Anterior cingulate cortex (tissue), 58 donors: ENCODE measurements at places on chromosomes 2 and 18.
A peak's percentile ranks its signal among the peaks of the same experiment; 100 is the strongest.

- no peak for DNase-seq
Observed at GRCh38 chr2:241248897-241249296, 60.4 kb downstream of the ANO7 start.

DNA sequence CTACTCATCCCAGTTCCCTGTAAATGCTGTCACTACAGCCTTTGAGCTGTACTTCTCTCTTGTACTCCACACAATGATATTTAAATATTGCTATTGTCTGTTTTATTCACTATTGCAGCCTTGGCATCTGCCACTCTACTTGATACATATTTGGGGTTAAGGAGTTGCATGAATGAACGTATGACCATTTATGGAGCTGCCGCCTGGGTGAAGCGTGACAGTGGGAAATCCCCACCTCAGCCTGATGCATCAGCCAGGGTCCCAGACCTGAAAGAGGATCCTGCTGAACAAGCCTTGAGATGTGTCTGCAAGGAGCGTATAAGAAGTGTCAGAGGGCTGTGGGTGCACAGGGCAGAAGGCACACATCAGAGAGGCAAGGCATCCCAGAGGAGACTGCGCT lies 39.1 kb downstream of the MRPL35 start:
- DNase-seq: no peak

GRCh38 chr2:88090446-88091283 lies 23.0 kb downstream of the SMYD1 start:
- peak; percentile 51 for DNase-seq

GRCh38 chr2:40094451-40094850 lies 315.4 kb upstream of the THUMPD2 start:
- DNase-seq: no peak

DNA sequence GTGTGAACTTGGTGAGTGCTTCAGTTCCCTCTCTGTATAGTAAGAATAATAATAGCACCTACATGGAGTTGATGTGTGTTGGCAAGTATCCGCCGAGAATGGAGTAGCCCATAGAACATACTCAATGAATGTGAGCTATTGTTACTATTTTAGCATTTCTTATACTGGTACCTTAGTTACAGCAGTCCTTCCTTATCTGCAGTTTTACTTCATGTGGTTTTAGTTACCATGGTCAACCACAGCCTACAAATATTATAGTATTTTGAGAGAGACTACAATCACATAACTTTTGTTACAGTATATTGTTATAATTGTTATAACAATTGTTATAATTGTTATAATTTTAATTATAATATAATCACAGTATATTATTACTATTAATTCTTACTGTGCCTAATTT lies 152.5 kb upstream of the RASGRP3 start:
- no peak for DNase-seq

GRCh38 chr2:105578166-105578565 lies 166.5 kb upstream of the NCK2 start:
- DNase-seq: no peak

DNA sequence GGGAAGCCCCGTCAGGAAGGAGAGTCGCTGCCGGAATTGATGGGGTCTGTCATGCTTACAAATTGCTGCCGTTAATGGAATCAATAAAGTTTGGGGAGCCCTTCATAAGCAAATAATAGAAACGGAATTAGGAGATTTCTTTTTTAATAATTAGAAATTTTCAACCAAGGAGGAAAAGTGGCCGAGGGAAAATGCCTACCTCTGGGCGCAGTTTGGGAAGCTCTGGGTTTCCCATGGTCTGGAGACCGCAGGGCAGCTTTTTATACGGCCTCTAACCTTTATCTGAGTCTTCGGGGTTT lies 1.3 kb downstream of the EVX2 start:
- no peak for DNase-seq

DNA sequence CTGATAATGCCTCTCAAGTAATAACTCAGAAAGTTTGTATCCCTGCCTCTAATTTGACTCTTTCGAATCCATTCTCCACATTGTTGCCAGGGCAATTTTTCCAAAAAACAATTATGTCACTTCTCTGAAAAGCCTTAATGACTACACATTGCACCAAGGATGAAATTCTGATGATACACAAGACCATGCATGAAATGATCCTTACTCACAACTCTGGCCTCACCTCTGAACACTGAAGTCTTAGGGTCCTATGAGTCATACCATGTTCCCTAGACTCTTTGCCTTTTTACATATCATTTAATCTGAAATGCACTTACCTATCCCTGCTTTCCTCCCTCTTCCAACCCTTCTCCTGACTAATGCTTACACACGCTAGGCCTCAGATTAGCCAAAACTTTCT lies 51.0 kb downstream of the WDPCP start:
- DNase-seq: no peak

DNA sequence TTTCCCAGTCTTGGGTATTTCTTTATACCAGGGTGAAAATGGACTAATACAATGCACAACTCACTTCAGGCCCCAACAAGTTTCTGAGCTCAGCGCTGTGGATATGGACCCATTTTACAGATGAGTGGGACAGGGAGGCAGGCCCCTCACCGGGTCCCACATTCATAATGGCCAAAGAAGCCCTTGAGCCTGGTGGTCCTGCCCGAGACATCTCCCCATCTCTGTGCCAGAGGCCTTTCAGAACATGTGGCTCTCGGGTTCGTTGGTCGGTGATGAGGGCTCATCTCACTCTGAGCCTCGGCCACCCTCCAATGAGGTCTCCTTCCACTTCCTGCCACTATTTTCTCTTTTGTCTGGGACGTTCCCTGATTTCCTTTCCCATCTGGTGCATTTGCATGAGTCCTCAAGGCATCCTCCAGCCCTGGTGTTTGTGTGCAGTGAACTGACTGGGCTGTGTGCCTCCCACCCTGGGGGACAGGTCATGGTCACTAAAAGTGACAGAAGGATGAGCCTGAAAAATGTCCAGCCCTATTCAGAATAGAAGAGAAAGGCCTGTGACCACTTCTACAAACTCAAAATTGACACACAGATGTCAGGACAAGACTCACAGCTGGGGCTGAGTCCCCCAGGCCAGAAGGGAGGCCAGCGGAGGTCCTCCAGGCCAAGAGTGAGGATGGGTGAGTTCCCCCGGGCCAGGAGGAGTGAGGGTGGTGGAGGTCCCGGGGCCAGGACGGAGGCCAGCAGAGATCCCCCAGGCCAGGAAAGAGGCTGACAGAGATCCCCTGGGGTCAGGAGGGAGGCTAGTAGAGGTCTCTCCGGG lies 134.5 kb downstream of the PTGR3 start:
- no peak for DNase-seq

DNA sequence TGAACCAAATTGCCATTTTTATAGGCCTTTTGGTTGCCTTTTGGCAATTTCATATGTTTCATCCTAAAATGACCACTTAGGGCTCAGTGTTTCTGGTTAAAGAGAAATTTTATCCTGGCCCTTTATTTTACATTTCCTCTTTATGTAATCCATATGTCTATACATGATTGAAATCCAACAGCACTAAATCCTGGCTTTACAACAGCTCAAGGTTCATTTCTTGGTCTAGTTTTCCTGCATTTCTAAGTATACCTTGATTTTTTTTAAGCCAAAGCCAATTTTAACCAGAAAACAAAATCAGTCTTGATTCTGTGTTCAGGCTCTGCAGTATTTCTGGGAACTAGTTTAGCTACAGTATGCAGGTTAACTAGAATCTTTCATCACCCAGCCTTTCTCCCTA lies 11.7 kb downstream of the FZD5 start:
- DNase-seq: no peak

- DNase-seq: no peak
Observed at GRCh38 chr2:50732796-50733195, 299.1 kb downstream of the NRXN1 start.

- DNase-seq: no peak
Observed at GRCh38 chr2:100178864-100179263, 36.5 kb upstream of the AFF3 start.

DNA sequence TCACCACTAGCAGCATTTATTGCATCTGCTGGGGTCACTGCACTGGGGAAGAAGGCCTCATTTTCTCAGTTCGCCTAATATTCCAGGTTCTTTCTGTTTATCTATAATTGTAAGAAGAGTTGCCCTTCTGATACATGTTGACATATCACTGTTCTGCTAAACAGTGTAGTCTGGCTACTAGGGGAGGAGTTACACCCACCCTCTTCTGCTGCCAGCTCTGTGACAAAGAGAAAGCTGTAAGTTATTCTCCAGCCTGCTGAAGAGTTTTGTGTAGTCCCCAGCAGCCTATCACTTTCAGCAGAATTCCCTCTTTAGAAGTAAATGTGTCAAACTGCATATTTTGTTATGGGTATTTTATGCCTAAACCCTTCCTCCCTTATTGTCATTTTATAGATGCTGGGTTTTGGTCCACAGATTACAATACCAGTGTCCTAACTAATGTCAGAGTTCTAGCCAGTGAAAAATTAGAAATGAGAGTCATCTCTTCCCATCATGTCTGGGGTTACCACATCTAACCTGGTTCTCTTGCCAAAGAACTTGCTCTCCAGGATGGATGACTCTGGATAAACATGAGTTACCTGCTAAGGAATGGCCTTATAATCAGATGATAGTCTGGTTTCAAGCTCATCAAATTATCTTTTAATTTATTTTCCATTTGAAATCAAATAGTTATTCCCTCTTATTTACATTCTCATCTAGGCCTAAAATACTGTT lies 5.6 kb upstream of the MBOAT2 start:
- DNase-seq: no peak

DNA sequence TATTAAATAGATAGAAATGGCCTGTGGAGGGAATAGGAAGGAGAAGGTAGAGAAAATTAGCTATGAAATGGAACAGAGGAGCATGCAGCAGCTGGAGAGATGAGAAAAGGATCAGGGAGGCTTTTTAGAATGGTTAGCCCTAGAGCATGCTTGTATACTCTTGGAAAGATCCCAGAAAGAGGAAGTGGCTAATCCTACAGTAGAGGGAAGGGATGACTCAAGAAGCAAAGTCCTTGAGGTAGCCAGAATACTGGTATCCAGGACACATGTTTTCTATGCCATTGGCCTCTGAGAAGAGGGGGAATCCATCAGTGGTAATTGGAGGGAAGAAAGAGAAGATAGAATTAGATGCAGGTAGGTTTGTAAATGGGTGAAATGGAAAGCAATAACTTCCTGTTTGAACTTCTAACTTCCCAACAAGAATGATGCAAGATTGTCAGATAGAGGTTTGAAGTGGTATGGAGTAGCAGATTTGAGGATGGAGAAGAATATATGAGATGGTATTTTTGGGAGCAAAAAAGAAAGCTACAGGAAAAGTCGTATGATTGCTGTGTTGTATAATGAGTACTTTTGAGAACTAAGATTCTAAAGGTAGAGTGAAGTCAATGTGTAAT lies 17.1 kb upstream of the OSBPL6 start:
- DNase-seq: no peak

DNA sequence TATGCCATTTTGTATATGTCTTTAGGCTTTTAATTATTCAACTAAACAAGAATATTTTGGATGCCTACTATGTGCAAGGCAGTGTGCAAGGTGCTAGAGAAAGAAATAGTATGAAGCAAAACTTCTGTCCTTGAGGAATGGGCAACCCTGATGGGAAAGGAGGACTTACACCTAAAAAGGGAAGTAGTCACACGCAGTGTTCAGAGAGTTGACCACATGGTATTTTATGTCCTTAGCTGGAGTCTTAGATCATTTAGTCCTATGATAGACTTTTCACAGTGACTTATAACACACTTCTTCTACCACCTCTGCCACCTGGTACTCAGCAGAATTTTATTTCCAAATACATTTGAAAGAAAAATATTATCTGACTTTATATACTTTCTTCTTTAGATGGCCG lies 291.6 kb downstream of the PLCL1 start:
- DNase-seq: no peak

DNA sequence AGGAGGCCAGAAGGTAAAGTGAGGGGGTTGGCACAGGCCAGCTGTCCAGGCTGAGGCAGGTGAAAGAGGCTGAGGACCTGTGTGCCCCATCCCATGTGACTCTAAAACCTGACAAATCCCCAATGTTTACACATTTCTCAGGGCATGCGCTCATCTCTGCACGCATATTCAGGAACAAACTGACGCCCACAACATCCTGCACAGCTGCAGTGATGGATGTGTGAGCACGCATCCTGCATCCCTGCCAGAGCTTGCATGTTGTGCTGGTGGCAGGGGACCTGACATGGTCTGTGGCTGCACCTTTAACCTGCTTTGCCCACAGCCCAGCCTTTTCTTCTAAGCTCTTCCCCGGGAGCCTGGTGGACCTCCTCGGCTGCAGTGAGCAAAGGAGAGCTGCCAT lies 83.1 kb downstream of the FBXO15 start:
- no peak for DNase-seq

GRCh38 chr2:105361102-105361889 lies 24.0 kb downstream of the C2orf49 start:
- no peak for DNase-seq

DNA sequence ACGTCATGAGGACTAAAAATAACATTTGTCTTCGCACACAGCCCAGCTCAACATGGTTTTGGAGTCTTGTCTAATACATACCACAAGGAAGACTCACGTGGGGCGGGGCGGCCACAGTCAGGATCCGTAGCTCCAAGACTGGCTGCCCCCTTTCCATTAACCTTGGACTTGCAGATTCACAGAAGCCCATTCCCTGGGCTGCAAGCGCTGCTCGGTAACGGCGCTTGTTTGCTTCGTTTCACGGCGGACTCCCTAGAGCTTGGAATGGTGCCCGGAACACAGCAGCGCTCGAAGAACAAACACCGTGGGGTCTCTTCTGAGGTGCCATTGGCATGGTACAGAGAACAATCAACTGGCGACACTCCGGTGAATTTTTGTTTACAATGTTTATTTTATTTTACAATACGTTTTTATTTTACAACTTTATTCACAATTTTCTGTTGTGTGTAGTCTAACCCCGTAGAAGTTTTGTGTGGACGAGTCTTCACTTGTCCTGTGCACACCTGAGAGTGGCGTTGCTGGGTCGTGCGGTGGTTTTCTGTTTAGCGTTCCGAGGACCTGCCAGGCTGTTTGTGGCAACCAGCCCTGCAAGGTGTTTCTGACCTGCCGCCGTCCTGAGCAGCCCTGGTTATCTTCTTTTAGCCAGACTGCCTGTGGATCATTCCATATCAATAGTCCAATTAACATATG lies 126.5 kb downstream of the GALR1 start:
- DNase-seq: no peak
